ENCODE measurements at places on chromosomes 12 and 14.

- no peak for DNase-seq
Observed at GRCh38 chr14:59566725-59567124, 9.9 kb downstream of the CCDC175 start.

DNA sequence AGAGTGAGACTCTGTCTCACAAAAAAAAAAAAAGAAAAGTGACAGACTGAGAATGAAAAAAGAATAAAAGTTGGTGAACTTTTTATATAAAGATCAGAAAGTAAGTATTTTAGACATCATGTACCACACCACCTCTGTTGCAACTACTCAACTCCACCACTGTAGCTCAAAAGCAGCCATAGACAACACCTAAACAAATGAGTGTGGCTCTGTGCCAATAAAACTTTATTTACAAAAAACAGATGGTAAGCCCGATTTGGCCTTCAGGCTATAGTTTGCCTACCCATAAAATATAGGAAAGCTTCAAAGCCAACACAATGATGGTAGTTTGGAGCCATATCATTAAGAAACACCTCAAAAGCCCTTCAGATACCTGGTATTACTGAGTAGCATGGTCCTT, 154.5 kb upstream of the FOXN3 start:
- no peak for DNase-seq

- DNase-seq: peak; percentile 88
Observed at GRCh38 chr12:19971361-19972280, 396.7 kb upstream of the PDE3A start.

- no peak for DNase-seq
Observed at GRCh38 chr12:4215229-4216186, 58.1 kb upstream of the CCND2 start.

DNA sequence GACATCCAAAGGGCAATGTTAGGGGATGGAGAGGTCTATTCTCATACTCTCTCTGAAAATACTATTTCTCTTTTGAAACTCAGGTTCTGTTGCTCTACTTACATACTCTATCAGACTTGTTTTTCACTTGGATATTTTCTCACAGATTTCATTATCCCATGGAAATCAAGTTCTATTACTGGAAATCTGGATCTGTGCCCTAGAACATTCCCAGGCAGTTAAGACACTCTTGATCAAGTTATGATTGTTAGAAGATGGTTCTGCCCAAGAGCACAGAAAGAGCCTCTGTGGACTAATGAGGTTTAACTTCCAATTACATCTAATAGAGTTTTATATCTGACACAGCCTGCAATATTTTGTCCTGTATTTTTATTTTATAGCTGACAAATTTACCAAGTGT, 591.0 kb upstream of the ATP2B1 start:
- no peak for DNase-seq

GRCh38 chr12:124451637-124452243, 115.7 kb downstream of the NCOR2 start:
- no peak for DNase-seq

DNA sequence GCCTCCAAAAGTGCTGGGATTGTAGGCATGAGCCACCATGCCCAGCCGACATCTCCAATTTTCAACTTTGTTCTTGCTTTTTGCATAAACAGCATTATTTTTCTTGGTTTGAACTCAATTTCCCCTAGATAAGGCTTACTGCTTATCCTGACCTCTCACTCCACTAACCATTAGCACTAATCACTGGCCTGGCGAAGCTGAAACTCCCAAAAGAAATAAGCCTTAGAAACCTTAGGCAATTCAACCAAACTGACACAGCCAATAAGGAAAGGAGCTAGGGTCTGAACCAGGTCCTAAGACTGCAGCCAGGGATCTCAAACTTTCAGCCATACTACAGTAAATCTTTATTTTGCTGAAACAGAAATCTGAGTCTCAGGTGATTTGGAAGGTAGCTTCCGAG, 448.0 kb downstream of the RMST start:
- no peak for DNase-seq

DNA sequence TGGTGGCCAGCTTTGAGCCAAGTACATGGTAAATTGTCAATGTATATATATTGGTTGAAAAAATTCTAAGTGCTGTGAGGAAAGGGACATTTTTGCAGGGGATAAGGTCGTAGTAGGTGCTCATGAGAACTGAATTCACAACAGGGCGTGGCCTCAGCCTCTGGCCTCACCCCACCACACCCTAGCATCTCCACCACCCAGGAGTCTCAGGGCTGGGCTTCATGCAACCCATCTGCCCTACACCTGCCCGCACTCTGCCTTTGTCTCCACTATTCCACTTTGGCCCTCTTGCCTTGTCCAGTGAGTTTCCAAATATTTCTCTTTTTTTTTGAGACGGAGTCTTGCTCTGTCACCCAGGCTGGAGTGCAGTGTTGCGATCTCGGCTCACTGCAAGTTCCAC, 22.1 kb upstream of the AQP2 start:
- DNase-seq: no peak

GRCh38 chr12:128857133-128857763, 4.0 kb downstream of the GLT1D1 start:
- DNase-seq: no peak

GRCh38 chr14:105448706-105449111, 25.9 kb upstream of the CRIP2 start:
- DNase-seq: peak; percentile 76

DNA sequence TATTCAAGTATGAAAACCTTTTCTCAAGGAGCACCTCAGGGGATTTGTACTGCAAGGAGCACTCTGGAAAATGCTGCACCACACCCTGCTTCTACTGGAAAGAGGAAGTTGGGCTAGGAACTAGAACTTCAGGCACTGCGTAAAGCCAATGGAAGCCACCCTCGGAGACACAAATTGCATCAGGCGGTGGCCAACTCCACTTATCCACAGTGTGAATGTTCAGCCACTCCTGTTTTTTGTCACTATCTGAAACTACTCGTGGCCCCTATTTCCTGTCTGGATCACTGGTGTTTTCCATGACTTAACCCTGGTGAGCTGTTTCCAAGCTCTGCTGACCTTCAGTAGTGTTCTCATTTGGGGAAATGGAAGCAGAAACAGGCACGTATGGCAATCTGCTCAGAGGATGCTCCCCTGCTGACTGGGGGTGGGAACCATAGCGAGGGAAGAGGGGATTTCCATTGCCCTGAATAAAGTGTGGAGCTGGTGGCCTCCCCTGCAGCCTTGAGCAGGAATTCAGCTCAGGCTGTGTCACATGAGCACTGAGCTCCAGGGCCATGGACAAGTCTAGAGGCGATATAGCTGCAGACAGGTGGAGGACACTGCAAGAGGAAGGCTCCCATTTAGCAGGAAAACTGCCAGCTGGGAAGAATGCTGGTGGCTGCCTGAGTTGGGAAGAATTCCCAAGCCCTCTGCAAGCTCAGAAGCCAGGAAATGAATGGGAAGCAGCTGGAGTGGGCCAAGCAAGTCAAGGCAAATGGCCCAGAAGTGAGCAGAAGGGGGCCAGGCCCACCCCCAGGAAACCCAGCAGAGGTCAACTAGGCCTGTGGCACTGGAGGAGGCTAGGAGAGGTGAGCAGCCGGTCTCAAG, 50.5 kb upstream of the RAP1B start:
- no peak for DNase-seq

DNA sequence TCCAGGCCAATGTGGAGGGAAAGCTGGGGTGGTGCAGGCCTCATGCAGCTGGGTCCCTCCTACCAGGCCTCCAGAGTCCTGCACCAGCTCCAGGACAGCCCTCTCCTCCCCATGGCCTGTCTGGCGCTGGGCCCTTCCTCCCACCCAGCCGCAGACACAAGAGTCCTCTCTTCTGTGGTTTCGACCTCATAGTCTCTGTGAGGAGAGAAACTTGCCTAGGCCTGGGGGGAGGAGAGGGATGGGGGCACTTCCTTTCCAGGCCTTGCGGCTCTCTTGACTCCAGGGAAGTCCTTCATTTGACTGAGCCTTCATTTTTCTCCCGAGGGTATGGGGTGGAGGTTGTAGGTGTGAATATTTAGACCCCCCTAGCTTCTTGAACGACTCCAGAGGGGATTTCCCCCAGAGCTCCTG, 2.3 kb downstream of the MMP14 start:
- no peak for DNase-seq

DNA sequence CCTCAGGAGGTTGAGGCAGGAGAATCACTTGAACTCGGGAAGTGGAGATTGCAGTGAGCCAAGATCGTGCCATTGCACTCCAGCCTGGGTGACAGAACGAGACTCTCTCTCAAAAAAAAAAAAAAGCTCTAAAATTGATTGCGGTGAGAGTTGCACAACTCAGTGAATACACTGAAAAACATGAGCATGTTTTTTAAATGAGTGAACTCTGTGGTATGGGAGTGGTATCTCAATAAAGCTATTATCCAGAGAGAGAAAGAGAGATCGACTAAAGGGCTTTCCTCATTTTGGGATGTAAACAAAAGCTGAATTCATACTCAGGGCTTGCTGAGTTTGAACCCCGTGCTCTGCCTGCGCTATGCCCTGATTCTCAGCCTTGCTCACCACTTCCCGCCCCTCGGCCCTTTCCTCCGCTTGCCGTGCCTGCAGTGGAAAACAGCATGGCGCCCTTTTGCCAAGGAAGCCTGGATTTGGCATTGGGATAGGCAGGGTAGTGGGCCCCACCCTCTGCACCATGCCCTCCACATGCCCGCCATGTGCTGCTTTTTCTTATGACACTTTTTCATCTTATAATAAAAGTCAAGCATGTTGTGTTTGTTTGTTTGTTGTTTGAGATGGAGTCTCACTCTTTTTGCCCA, 102.5 kb downstream of the LGMN start:
- no peak for DNase-seq

- no peak for DNase-seq
Observed at GRCh38 chr14:86357119-86357518, 827.2 kb downstream of the FLRT2 start.

DNA sequence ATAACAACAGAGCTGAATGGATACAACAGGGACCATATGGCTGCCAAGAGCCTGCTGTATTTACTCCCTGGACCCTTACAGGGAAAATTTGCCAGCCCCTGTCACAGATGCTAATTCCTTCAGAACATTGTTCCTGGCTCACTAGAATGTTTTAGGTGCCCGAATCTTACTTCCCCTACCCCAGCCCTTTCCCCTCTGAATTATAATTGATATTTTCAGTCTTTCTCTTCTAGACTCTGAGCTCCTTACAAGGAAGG, 235.3 kb downstream of the KSR2 start:
- DNase-seq: no peak

DNA sequence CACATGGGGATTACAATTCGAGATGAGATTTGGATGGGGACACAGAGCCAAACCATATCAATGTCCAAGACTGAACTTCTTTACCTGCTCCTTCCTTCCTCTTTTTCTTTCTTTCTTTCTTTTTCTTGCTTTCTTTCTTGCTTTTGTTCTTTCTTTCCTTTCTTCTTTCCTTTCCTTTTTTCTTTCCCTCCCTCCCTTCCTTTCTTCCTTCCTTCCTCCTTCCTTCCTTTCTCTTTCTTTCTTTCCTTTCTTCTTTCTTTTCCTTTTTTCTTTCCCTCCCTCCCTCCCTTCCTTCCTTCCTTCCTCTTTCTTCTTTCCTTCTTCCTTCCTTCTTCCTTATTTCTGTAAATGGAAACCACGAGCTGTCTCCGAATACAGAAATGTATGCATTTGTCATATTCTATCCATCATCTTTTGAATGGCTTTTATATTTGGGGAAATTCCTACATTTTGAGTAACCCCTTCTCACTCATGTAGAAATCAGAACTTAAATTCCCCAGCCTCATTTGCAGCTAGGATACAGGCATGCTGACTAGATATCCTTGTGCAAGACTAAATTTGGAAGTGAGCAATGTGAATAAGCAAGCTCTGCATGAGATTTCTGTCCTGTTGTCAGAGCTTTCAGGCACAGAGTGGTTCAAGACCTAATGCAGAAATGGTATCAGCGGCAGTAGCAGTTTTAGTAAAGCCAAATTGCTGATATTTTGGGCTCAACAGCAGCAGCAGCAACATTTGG, 11.5 kb downstream of the GPR33 start:
- DNase-seq: no peak

- DNase-seq: no peak
Observed at GRCh38 chr12:105357162-105357691, 26.7 kb downstream of the C12orf75 start.

GRCh38 chr14:91354221-91354916, 63.3 kb downstream of the CCDC88C start:
- no peak for DNase-seq

GRCh38 chr14:53090853-53091252, 62.3 kb downstream of the DDHD1 start:
- DNase-seq: no peak

- DNase-seq: no peak
Observed at GRCh38 chr12:130433411-130433810, 95.7 kb downstream of the PIWIL1 start.

DNA sequence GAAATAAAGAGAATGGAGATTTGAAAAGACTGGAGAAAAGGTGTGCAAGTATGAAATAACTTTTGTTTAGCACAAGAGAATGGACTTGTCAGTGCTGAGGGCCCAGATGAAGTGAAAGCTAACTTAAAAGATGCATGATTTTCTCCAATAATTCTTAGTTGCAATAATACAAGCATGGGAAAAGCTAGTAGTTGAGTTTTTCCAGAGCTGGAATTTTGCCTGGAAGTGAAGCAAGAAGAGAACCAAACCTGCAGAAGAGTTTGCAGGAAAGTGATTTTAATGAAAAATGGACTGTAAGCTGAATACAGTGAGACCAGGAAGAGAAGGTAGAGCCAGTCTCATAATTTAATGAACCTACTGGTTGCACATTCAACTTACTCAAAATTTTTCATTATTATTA, 69.3 kb upstream of the FSCB start:
- DNase-seq: no peak

DNA sequence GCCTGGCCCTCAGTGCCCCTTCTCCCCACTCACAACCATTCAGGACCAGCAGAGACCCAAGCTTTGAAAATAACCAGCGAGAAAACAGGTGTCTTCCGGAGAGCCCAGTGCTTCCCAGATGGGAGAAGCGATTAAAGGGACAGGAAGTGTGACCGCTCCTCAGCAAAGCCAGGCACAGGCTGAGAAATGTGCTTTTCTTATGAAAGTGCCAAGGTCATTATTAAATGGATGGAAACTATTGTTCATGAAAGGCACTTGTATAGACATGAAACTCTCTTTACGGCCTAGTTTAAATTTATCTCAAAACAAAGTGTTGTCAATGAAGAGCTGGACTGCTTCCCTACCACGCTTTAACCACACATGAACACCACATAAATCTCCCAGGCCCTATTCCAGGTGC, 210.4 kb downstream of the SPTSSA start:
- no peak for DNase-seq

DNA sequence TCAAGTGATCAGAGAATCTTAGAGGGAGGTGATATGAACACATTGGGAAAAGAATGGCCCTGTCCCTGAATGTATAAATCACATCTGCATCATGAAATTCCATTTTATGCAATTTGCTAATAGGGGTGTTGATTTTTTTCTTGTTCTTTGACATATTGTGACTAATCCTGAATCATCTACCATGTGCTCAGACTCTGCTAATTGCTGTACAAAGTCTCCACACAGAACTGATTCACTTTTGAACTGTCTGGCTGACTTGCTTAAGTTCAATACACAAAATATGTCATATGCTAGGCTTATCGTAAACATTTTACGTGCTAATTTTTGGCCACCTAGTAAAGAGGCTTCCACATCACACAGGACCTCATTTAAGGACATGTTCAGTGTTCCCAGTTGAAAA, 2.6 kb downstream of the TMEM132D start:
- no peak for DNase-seq

GRCh38 chr14:67510121-67510520, 21.6 kb upstream of the TMEM229B start:
- no peak for DNase-seq
